ENCODE measurements at places on chromosomes 11 and 22. TPM values are rescaled to one million over a fixed set of nuclear protein-coding genes. Genes with fewer than 3 reads are reported as not detected.

The MUC5AC gene
- not detected for total RNA-seq

DNA sequence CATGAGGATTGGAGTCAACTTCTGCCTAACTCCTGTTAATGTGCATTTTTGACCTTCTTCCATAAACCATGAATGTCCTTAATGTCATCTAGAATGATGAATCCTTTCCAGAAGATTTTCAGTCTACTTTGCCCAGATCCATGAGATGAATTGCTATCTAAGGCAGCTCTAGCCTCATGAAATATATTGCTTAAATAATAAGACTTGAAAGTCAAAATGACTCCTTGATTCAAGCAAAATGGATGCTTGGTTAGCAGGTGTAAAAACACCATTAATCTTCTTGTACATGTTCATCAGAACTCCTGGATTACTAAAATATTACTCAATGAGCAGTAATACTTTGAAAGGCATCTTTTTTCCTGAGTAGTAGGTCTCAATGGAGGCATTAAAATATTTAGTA, 238.5 kb upstream of the ZC3H12C start:
- H3K4me1 ChIP-seq: peaks cover 36% of the 10 kb centered on the region
- H3K27me3 ChIP-seq: no peaks in the 10 kb centered on the region
- no peak overlapping the region for H3K27ac ChIP-seq
- DNase-seq: no peak

- H3K27me3 ChIP-seq: no peaks in the 10 kb centered on the region
- no peak overlapping the region for H3K4me3 ChIP-seq
- DNase-seq: no peak
- no peaks in the 10 kb centered on the region for H3K36me3 ChIP-seq
- H3K27ac ChIP-seq: no peak overlapping the region
These were observed 6.5 kb upstream of the CRYBB3 start for GRCh38 chr22:25193130-25193529.

DNA sequence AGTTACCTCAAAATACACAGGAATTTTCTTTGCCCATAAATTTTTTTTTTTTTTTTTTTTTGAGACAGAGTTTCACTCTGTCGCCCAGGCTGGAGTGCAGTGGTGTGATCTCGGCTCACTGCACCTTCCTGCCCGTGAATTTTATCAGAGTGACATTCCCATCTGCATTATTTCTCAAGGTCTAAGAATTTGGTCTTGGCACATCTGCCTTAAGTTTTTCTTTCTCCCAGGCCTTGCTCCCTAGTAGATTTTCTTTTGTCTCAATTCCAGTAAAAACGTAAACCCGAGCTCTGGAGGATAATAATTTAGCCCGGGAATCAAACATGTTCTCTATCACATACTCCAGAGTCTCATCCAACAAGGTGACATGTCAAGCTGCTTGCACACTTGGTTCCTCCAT, 12.4 kb downstream of the TRIM6 start:
- no peak overlapping the region for H3K4me3 ChIP-seq
- H3K27ac ChIP-seq: no peak overlapping the region
- DNase-seq: no peak
- H3K36me3 ChIP-seq: no peaks in the 10 kb centered on the region

The CWC15 gene
- total RNA-seq: 65.7 TPM

The YPEL4 gene
- total RNA-seq: 0.17 TPM

DNA sequence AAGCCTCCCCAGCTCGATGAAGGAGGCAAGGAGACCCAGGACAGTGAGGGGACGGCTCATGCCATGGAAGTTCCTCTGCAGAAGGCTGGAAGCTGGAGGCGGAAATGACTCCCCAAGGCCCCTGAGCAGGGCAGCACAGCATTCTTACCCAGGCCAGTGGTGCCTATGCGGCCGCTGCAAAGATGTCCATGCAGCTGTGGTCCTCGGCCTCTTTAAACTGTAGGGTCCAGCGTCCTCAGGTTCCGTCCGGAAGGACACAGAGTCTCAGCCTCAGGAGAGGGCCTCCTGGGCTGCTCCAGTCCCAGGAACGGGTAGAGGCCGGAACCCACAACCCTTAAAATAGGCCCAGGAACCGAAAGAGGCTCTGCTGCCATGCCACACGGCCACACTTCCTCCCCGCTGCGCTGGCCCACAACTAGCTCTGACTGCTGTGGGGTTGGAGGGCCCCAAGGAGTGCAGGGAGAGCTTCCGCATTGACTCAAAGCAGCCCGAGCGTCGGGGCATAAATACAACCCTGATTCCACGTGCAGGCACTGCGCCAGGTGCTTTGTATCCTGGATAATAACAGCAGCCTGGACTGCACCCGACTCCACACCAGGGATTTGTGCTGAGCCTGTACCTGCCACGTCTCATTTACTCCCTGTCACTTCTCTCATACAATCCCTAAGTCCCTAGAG, 5.5 kb downstream of the KIAA0930 start:
- H3K4me3 ChIP-seq: no peak overlapping the region
- no peak overlapping the region for H3K27ac ChIP-seq
- peaks cover 21% of the 10 kb centered on the region for H3K4me1 ChIP-seq
- DNase-seq: no peak
- H3K27me3 ChIP-seq: peaks cover 2% of the 10 kb centered on the region

GRCh38 chr11:66867425-66868040, 10.7 kb downstream of the LRFN4 start:
- no peak for DNase-seq
- no peak overlapping the region for H3K27ac ChIP-seq
- peaks cover 6% of the 10 kb centered on the region for H3K27me3 ChIP-seq
- no peaks in the 10 kb centered on the region for H3K4me1 ChIP-seq
- peaks cover 4% of the 10 kb centered on the region for H3K36me3 ChIP-seq

The BCR gene
- 28.0 TPM for total RNA-seq

- peak overlapping the region; percentile 77 for H3K27ac ChIP-seq
- H3K4me1 ChIP-seq: peaks cover 61% of the 10 kb centered on the region
- peaks cover 2% of the 10 kb centered on the region for H3K27me3 ChIP-seq
These were observed 592 bp upstream of the CTSC start for GRCh38 chr11:88337987-88338668.

The BACE1 gene
- 80.8 TPM for total RNA-seq

The CRYBB2 gene
- total RNA-seq: not detected

The IGLL1 gene
- total RNA-seq: not detected

GRCh38 chr11:68837583-68838571, 3.8 kb downstream of the CPT1A start:
- H3K4me3 ChIP-seq: peak overlapping the region; percentile 86
- DNase-seq: no peak
- peaks cover 38% of the 10 kb centered on the region for H3K4me1 ChIP-seq
- no peaks in the 10 kb centered on the region for H3K27me3 ChIP-seq
- H3K36me3 ChIP-seq: peaks cover 4% of the 10 kb centered on the region

GRCh38 chr11:94417386-94417987, 16.3 kb upstream of the GPR83 start:
- H3K27ac ChIP-seq: no peak overlapping the region
- peak; percentile 46 for DNase-seq
- no peaks in the 10 kb centered on the region for H3K27me3 ChIP-seq
- H3K4me1 ChIP-seq: no peaks in the 10 kb centered on the region

The FOLR2 gene
- not detected for total RNA-seq

DNA sequence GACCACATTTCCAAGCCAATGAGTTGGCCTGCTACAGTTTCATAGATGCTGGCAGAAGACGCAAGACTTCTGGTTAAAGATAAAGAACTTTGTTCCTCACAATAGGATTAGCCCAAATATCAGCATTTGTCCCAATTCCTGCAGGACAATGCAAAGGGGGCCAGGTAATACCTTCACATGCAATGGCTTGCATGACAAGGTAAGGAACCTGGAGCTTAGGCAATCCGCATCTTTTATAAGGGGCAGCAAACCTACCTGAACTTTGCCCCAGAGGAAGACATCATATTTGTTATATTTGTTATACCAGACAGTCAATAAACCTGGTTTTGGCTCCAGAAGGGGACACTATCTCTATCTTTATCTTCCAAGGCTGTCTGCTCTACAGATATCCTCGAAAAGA, 5.3 kb downstream of the P2RY6 start:
- peaks cover 4% of the 10 kb centered on the region for H3K27me3 ChIP-seq
- H3K4me3 ChIP-seq: no peak overlapping the region
- H3K27ac ChIP-seq: no peak overlapping the region
- peaks cover 2% of the 10 kb centered on the region for H3K4me1 ChIP-seq

GRCh38 chr22:19059481-19060278, 62.5 kb downstream of the DGCR2 start:
- no peak for DNase-seq
- no peak overlapping the region for H3K27ac ChIP-seq
- peaks cover 24% of the 10 kb centered on the region for H3K36me3 ChIP-seq

DNA sequence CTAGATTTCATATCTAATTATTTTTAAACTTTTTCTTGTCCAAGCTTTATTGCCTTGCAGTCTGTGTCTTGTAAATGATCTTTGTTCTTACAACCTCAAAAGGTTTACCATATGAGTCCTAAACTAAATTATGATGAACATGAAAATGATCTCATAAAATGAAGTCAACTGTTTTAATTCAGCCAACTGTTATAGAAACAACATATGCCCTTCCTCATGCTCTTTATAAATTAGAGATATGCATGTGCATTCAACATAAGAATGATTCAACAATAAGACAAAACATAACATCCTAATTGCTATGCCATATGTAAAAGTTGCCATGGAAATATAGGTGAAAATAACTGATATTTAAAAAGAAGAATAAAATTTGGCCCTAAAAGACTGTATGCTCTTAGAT, 774.4 kb downstream of the LUZP2 start:
- no peaks in the 10 kb centered on the region for H3K4me1 ChIP-seq
- DNase-seq: no peak
- no peaks in the 10 kb centered on the region for H3K36me3 ChIP-seq
- H3K4me3 ChIP-seq: no peak overlapping the region
- H3K27me3 ChIP-seq: no peaks in the 10 kb centered on the region
- no peak overlapping the region for H3K27ac ChIP-seq

DNA sequence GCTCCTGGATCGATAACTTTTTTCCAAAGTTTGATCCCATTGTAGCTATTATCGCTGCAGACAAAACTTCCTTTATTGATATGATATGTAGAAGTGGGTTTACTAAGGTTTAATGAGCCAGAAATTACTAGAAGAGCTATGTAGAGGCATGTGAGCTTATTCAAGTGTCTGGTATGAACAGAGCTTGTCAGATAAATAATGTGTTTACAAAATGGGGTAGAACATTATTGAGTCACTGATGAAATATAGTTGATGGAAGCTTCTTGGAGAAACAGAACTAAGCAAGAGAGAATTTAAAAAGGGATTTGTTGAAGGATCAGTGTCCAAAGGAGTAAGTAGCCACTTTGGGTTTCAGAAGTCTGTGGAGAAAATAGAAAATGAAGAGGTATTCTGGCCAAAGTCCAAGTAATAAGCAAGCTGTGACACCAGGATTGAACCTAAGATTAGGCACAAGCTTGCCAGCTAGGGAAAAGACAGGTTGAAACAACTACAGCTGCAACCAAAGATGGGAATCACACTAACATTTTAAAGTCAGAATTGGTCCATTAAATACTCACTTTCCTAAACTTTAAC, 104.3 kb downstream of the MAML2 start:
- H3K36me3 ChIP-seq: peaks cover 11% of the 10 kb centered on the region
- peaks cover 27% of the 10 kb centered on the region for H3K4me1 ChIP-seq
- peaks cover 6% of the 10 kb centered on the region for H3K27me3 ChIP-seq
- peak; percentile 45 for DNase-seq

- H3K27me3 ChIP-seq: no peaks in the 10 kb centered on the region
- H3K36me3 ChIP-seq: no peaks in the 10 kb centered on the region
- no peak overlapping the region for H3K27ac ChIP-seq
- H3K4me3 ChIP-seq: no peak overlapping the region
- peaks cover 44% of the 10 kb centered on the region for H3K4me1 ChIP-seq
These were observed 96.7 kb upstream of the DDI1 start for GRCh38 chr11:103939694-103940093.

DNA sequence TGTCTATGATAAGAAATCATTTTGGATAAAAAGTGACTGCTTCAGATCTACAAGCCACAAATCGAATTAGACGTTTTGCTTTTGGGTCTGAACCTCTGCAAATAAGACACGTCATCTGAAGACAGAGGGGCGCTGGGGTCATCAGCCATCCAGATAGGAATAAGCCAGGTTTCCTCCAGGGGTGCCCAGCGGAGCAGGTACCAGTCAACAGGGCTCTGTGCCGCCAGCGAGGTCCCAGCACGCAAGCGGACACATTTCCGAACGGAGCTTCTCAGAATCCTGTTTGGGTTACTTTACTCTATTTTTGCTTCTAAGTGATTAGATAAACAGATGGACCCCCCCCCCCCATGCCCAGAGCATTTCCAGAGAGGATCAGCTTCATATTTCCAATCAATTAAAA, 873.8 kb downstream of the BRD1 start:
- DNase-seq: no peak
- H3K27me3 ChIP-seq: no peaks in the 10 kb centered on the region
- H3K4me3 ChIP-seq: no peak overlapping the region
- H3K36me3 ChIP-seq: peaks cover 19% of the 10 kb centered on the region
- H3K27ac ChIP-seq: no peak overlapping the region
- no peaks in the 10 kb centered on the region for H3K4me1 ChIP-seq

GRCh38 chr22:38531251-38531938, 25.3 kb upstream of the DDX17 start:
- no peaks in the 10 kb centered on the region for H3K36me3 ChIP-seq
- H3K4me1 ChIP-seq: peaks cover 8% of the 10 kb centered on the region
- peak overlapping the region; percentile 40 for H3K27ac ChIP-seq
- no peak for DNase-seq
- H3K27me3 ChIP-seq: no peaks in the 10 kb centered on the region

DNA sequence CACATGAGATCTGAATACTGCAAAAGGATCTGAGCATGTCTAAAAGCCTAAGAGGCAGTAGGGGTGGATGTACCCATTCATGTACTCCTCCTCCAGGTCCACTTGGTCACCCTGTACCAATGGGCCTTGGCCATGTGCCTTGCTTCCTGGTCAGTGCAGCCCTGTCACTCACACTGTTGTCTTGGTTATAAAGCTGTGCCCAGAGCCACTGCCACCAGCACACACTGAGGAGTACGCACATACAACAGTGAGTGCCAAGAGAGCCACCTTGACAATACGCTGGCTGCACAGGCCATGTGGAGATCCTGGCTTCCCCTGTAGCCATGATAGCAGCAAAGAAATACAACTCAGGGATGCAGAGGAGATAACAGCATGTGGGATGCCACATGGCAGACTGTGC, 96.4 kb upstream of the LDLRAD3 start:
- no peak overlapping the region for H3K27ac ChIP-seq
- H3K4me3 ChIP-seq: no peak overlapping the region
- DNase-seq: no peak
- H3K4me1 ChIP-seq: no peaks in the 10 kb centered on the region
- no peaks in the 10 kb centered on the region for H3K36me3 ChIP-seq

The PDGFD gene
- total RNA-seq: 0.29 TPM

DNA sequence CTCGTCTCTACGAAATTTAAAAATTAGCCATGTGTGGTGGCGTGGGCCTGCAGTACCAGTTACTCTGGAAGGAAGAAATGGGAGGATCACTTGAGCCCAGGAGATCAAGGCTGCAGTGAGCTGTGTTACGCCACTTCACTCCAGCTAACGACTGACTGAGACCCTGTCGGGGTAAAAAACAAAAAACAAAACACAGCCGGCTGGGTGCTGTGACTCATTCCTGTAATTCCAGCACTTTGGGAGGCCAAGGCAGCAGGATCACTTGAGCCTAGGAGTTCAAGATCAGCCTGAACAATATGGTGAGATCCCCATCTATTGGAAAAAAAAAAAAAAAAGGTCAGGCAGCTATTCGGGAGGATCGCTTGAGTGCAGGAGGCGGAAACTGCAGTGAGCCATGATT, 2.4 kb downstream of the PAFAH1B2 start:
- peaks cover 2% of the 10 kb centered on the region for H3K27me3 ChIP-seq
- H3K27ac ChIP-seq: peak overlapping the region; percentile 95
- peaks cover 42% of the 10 kb centered on the region for H3K4me1 ChIP-seq

GRCh38 chr11:108226036-108226435, 3.2 kb downstream of the ATM start:
- peaks cover 26% of the 10 kb centered on the region for H3K36me3 ChIP-seq
- peaks cover 27% of the 10 kb centered on the region for H3K4me1 ChIP-seq
- no peak overlapping the region for H3K4me3 ChIP-seq
- no peak for DNase-seq
- H3K27me3 ChIP-seq: peaks cover 2% of the 10 kb centered on the region
- H3K27ac ChIP-seq: no peak overlapping the region

The NRXN2 gene
- total RNA-seq: 0.48 TPM

All from HFFc6 (cell line).